NCI-H774 (cell line): ENCODE measurements at places on chromosomes 11 and 22.

- DNase-seq, result no peak
These were observed 15.5 kb downstream of the SLC1A2 start for GRCh38 chr11:35403765-35404387.

- no peak for DNase-seq
These were observed 34.0 kb downstream of the UQCR10 start for GRCh38 chr22:29801153-29801552.

DNA sequence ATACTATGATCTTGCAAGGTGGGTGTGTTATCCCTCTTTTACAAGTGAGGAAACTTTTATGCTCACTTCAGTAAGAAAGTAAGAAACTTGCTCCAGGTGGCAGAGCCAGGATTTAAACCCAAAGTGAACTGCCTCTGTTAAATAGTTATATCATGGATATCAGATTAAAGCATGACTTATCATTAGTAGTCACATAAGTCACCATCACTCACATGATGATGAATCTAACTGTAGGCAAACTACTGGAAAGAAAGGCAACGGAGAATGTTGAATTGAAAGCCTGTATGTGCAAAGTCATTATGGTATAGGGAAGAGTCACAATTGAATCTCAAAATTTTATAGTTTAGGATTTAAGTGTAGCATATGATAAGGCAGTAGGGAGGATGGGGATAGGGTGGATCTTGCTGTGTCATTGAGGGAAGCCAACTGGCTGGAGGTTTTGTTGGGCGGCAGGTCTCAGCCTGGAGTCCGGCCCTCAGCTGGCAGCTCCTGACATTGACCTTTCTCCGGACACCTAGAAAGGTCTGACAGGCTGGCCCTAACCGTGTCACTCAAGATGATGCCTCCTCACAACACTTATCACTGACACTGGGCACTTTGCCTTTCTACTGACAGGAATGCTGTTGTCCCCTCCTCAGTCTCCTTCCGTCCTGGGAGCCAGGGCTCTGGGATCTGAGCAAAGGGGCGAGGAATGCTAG is 98.3 kb downstream of the EMSY start:
- no peak for DNase-seq

GRCh38 chr11:61325649-61326414 is 7.1 kb downstream of the DDB1 start:
- DNase-seq, result no peak

DNA sequence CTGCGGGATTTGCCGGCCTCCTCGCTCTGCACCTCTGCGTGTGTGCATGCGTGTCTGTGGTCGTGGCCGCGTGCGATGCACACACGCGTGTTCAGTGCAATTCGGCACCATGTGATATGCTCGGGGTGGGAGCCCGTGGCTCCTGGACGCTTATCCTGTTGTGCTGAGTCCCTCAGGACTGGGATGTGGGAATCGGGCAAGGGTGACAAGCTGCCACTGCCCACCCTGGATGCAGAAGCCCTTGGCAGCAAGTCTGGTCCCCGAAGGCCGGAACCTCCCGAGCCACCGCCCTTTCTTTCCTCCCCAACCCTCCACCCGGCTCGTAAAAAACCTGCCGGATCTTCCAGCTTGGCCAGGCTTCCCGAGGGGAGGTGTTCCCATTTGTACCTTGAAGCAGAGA is 128.2 kb downstream of the PHF21B start:
- DNase-seq, result no peak

DNA sequence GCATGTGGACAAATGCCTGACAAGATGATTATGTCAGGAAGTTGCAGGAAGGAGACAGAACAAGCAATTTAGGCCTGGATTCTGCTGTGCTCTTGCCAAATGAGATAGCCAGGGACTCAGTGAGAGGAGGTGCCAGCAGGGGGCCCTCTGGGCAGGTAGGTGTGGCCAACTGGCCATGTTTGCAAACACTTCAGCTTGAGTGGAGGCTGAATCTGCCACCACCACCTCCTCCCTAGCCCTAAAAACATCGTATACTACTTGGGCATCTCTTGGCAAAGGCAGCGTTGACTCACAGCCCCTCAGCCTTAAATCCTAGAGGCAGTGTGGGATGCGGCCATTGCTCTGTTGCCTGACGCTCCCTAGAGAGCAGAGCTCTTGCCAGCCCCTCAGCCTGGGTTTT is 95.1 kb upstream of the PLET1 start:
- DNase-seq, result peak; percentile 81

DNA sequence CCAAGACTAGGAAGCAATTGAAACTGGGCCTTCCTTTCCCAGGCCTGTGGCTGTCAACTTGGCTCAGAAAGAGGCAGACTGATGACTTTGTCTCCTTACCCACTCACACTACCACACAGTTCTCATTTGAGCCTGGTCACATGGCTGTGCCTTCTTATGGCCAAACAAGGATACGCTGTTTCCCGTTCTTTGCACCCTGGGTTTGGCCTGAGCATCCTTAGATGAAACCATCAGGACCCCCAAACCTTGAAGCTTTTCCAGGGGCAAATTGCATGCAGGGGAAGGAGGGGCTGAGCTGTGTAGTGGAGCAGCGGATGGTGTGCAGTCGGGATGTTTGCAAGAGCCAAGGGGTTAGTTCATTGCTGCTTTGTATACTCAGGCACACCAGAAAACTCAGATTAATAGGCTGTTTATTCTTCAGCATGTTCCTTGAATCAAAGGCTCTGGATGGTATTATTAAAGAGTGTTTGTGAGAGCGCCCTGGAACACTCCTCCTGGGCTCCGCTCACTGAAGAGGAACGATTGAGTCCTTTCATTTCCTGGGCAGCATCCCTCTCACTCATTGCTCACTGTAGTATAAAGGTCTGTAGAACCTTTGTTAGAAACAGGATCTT is 69.8 kb downstream of the ARFGAP2 start:
- no peak for DNase-seq

- no peak for DNase-seq
These were observed 4.0 kb downstream of the TECTA start for GRCh38 chr11:121105063-121105480.

DNA sequence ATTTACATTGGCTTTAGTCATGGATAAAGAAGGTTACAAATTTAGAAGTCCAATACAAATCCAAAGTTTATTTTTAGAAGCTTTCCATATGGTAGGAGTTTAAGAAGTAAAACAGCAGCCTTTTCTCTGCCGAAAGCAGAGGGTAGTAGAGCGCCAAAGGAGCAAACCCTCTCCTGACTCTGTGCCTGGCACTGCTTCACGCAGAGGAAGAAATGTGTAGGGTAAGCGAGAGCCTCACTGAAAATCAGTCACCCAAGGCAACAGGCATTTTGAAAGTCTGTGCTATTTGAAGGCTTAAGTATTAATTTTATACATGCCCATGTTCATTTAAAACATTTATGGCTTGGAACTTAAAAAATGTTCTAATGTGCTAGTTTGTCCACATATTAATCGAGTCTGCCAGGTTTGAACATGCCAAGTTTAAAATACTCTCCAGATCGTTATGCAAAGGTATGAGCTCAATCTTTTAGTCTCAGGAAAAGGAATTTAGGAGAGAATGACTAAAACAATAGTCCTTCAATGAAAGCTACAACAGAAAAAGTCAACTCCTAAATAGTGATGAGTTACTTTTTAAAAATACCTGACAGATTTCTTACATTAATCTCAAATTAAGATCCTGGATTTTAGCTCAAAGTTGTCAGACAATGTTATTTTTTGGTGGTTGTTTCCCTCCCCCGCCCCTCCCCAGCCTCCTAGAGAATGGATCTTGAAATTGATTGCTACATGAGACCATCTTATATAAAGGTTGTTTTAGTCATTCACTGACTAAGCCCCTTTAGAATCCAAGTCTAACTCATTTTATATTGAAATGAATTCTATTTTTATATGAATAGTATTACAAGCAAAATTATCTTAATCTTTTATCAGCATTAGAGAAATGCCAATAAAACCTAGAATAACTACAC is 38.7 kb downstream of the MRTFA start:
- DNase-seq, result no peak

DNA sequence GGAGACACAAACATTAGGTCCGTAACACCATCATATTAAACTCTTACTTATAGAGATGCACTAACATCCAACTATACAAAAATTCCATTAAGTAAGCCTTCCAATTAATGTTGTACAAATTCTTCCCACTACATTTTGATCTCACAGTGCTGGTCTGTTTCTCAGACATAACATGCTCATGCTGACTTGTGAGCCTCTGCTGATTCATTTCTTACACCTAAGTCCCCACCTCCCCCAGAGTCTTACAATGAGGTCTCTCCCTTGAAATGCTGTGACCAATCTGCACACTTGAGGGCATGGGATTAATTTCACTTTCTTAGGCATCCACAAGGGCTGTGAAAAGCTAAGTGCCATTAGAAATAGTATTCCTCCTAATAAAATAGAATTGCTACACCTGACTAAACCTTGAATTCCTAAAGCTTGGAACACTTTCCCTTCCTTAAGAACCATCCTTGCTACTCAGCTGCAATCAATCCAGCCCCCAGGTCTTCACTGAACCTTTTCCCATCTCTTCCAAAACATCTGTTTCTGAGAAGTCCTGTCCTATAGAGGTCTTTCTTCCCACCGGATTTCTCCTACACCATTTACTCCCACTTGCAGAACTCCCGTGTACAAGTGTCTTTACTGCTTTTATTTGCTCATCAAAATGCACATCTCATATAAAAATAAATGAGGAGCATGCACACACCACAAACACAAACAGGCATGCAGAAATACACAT is 2.0 kb downstream of the HBG1 start:
- no peak for DNase-seq

DNA sequence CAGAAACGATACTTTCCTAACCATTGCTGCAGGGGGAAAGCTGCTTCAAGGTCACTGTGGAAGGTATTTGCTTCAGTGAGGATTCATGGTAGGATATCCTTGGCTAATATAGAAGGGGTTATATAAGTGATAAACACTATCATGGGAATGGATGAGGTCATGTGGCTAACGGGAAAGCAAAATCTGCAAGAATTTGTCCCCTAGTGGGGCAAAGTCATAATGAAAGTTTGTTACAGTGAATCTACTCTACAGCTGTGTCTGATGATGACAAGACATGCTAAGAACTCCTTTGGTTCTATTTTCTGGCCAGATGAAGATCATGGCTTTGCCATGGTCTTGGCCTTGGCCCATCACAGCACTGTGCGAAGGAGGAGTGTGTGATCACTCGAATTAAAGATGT is 13.8 kb downstream of the MMP20 start:
- no peak for DNase-seq

- DNase-seq, result no peak
These were observed 24.0 kb upstream of the TMEM191C start for GRCh38 chr22:21443057-21443734.

GRCh38 chr11:67731583-67731982 is 57.2 kb upstream of the ALDH3B2 start:
- DNase-seq, result no peak

DNA sequence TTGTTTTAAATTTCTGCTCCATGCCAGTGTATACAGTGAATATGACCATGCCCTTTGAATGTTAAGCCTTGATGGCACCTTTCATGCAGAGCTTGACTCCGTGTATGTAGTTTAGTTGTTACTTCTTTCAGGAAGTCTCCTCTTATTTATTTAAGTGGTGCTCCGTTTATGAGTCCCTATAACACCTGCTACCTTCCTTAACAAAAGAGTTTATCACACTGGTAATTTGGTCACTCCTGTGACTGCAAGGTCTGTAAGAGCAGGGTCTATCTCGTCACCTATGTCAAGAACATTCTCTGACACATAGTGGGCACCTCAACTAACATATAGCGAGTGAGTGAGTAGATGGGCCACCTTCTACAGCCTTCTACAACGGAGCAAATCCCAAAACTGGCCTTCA is 152.5 kb downstream of the CCDC34 start:
- DNase-seq, result peak; percentile 21

GRCh38 chr11:95306801-95307200 is 75.8 kb upstream of the SESN3 start:
- DNase-seq, result no peak

DNA sequence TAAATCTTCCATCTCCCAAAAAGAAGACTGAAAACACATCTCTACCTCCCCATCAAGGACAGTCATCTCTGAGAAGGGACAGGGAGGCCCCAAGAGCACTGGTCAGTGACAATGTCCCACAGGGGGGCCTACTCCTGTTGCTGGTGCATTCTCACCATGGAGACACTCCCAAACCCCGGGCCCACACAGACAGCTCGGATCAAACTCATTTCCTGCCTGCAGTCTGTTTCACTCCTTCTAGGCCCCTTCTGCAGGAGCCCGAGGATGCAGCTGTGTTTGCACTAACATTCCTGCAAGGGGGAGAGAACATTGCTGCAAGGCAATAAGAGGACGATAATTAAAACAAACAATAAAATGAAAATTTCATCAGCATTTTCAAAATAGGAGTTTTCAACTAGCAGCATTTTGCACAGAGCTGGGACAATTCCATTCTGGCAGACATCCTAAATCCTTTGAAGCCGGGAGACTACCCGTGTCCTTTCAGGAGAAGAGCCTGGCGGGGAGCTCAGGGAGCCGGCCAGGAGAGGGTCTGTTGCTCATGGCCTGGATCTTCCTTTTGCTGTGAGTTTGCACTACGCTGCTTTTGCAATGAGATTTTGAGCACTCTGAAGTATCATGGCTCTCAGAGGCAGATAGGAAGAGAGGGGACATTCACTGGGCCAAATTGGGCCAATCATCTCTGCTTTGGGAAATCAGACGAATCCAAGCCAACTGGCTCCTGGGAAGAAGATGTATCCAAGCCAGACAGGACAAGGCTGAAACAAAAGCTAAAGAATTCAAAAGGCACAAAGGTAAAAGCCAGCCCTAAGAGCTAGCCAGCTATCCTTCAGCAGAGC is 33.2 kb downstream of the SPATA19 start:
- no peak for DNase-seq

- no peak for DNase-seq
These were observed 6.0 kb upstream of the PPM1F start for GRCh38 chr22:21958360-21959273.

GRCh38 chr11:47928426-47928825 is 51.9 kb upstream of the PTPRJ start:
- DNase-seq, result no peak

DNA sequence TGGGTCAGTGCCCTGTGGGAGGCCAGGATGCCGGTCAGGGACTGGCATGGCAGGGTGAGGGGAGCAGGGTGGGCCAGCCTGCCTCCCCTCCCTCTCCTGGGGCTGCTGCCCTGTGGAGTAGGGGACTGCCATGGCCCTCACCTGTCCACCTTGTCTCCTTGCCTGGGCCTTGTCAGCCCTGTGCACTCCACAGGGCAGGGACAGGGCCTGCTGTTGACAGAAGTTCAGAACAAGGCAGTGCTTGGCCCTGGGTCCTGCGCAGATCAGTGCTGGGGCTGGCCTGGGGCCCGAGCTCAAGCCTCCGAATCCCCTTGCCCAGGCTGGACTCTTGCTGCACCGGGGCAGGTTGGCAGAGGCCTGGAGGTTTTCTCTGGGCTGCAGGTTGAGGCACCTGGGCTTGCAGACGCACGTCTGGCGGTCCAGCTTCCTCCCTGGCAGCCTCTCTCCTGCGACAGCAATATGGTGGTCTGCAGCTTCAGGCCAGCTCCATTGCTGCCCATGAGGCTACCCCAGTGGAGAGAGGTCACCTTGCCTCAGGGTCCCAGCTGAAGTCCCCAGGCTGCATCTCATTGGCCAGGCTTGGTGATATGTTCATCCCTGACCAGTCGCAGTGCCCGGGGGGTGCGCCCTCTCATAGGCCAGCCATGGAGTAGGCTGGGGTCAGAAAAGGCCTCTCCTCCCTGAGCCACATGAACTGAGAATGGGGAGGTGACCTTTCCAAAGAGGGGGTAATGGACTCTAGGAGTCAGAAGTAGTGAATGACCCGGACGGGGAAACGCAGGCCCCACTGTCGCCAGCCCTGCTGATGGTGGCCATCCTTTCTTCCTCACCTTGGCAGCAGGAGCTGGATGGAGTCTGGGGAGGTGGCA is 21.5 kb upstream of the CHKA start:
- DNase-seq, result no peak

GRCh38 chr22:45304971-45305370 is 4.8 kb upstream of the FAM118A start:
- no peak for DNase-seq

- no peak for DNase-seq
These were observed 604.7 kb downstream of the TBC1D22A start for GRCh38 chr22:47367107-47367690.
